Bronchial smooth muscle cell (primary cell): ENCODE measurements at places on chromosomes 6 and 20. TPM values are rescaled to one million over a fixed set of nuclear protein-coding genes. Genes with fewer than 3 reads are reported as not detected.

The KIF3B gene
- 28.2 and 39.2 TPM in 2 replicates for total RNA-seq

The PRDM13 gene
- total RNA-seq = not detected in 2 replicates

The MUC21 gene
- total RNA-seq = not detected in 2 replicates

The MRPL14 gene
- total RNA-seq = 31.3 and 54.1 TPM in 2 replicates

The EYA4 gene
- total RNA-seq = 13.1 and 37.7 TPM in 2 replicates

The MDFI gene
- 0.26 TPM in 1 of 2 replicates, not detected in the other for total RNA-seq

The SLC44A4 gene
- 0.52 TPM in 1 of 2 replicates, not detected in the other for total RNA-seq

The PRR3 gene
- total RNA-seq = 4.7 and 5.2 TPM in 2 replicates

The LINC00237 gene
- total RNA-seq = not detected in 2 replicates

The POPDC3 gene
- 4.9 and 7.9 TPM in 2 replicates for total RNA-seq

The RBM24 gene
- 0.16 and 1.4 TPM in 2 replicates for total RNA-seq

The ADGRF4 gene
- total RNA-seq = under 0.01 TPM in 1 of 2 replicates, not detected in the other

The LCA5 gene
- 3.4 and 5.7 TPM in 2 replicates for total RNA-seq

The STX7 gene
- total RNA-seq = 31.5 and 34.3 TPM in 2 replicates

The GLP1R gene
- not detected in 2 replicates for total RNA-seq

The MYB gene
- total RNA-seq = under 0.01 and 0.17 TPM in 2 replicates

The MOG gene
- total RNA-seq = not detected in 2 replicates

The OR12D3 gene
- not detected in 2 replicates for total RNA-seq

The GDAP1L1 gene
- 0.17 TPM in 1 of 2 replicates, not detected in the other for total RNA-seq

The PPARD gene
- 5.2 and 5.8 TPM in 2 replicates for total RNA-seq

The BRPF3 gene
- 6.8 and 9.2 TPM in 2 replicates for total RNA-seq

The SNAP91 gene
- total RNA-seq = not detected in 2 replicates

The POM121L2 gene
- total RNA-seq = not detected in 2 replicates

The LTB gene
- total RNA-seq = not detected in 2 replicates

The HTR1B gene
- total RNA-seq = not detected in 2 replicates

The PI16 gene
- 2.3 and 4.7 TPM in 2 replicates for total RNA-seq
